ENCODE measurements at places on chromosomes 7 and 10.
A peak's percentile ranks its signal among the peaks of the same experiment; 100 is the strongest.

- DNase-seq, result peak; percentile 9
These were observed 1.4 kb downstream of the HECW1 start for GRCh38 chr7:43113622-43114457.

DNA sequence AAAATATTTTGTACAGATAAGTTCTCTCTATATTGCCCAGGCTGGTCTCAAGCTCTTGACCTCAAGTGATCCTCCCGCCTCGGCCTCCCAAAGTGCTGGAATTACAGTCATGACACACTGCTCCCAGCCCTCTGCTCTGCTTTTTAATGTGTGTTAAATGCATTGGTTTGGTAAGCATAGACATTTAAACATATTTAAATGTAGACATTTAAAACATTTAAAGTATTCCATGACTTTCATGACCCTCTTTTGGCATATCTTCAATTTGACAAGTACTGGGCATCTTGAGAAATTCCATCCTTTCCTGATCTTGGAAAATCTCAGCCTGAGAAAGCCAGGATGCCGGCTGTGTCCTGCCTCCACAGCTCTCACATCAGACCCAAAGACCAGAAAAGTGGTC lies 5.2 kb upstream of the SAR1A start:
- no peak for DNase-seq

DNA sequence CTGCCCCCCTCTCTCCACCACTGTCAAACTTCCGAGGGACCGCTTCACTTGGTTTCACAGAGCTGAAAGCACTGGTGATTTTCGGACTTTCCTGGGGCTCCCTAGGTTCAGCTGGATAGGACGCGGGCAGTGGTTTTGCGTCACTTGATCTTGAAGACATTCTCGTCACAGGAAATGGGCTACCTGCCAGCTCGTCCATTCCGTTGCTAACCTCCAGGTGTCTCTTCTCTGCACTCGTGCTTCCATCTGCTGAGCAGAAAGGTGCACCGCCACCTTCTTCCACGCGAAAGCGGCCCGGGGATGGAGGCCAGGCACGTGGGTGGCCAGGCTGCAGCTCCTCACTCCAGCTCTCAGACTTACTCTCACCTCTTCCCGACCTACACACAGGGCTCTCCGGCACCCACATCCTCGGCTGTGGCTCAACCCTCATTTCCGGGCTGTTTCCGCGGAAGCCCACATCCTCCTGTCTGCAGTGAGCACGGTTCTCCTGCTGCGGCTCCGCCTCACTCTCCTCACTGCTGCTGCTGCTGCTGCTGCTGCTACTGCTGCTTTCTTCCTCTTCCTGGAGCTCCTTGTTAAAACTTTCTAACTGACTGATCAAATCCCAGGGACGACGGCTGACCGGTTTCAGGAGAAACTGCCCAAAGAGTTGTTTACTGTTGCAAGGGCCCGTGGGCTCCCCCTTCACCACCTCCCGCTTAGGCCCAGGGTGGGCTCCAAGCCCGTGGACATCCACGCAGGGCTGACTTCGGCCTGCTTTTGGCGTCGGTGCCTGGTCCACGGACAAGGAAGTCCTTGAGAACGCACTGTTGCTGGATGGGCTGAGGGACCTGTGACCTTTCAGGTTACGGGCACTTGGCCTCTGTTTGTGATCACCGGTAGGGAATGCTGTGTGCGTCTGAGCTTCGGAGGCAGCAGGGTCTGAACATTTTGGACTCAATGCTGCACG lies 32.1 kb downstream of the JCAD start:
- peak; percentile 18 for DNase-seq

- no peak for DNase-seq
These were observed 17.7 kb upstream of the WIPI2 start for GRCh38 chr7:5172196-5172775.

- DNase-seq, result no peak
These were observed 25.9 kb downstream of the STEAP4 start for GRCh38 chr7:88280801-88281200.

GRCh38 chr10:62759599-62760175 lies 44.8 kb upstream of the ADO start:
- no peak for DNase-seq

DNA sequence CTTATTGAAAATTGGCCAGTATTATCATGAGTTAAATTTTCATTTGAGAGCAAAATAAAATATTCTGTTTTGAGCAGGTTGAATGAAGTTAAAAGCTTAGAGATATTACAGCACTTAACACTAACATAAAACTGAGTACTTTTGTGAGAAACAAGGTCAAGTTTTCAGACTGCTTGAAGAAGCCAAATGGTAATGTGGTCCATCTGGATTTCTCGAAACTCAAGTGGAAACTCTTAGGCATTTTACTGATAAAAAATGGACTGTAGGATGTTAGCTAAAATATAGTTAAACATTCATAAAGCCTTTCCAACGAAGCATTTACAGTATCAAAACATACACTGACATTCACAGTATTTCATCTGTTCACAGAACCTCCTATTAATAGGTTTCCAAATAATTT lies 528.1 kb upstream of the SEMA3D start:
- DNase-seq, result no peak

DNA sequence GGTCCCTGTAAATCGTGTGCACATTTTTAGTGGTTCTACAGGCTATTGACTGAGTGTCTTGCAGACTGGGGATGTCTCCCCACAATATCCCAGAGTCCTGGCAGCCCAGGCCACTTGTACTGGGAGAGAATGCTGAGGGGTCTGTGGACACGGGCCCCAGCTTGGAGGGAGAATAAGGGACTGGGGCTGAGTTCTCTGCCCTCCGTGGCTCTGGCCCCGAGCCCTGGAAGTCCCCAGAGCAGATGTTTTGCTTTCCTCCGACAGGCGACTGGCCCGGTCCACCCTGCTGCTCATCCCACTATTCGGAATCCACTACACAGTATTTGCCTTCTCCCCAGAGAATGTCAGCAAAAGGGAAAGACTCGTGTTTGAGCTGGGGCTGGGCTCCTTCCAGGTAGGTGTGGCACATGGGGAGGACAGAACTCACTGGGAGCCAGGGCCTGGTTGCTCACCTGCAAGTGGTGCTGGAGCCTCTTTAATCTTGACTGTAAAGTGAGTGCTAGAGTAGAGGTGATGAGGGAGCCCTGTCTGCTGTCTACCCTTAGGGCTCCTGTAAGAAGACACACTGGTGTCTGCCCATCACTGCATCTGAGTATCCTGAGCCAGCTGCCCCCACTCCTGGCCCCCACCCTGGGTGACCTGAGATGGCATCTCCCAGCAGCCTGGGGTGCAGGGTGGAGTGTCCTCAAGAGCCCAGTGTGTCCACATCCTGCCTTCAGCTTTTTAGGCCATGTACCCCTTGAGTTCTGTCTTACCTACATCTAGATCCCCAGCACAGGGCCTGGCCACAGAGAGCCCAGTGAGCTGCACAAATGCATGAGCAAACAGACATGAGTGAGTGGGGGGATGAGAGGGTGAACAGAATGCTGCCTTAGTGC lies 51.1 kb downstream of the ADCYAP1R1 start:
- DNase-seq, result no peak
